ENCODE measurements at places on chromosomes 1 and 21.

GRCh38 chr1:212595787-212596714 lies 12.5 kb upstream of the ATF3 start:
- DNase-seq = peak; percentile 46

- DNase-seq = no peak
Measured at GRCh38 chr1:27787895-27788294, 14.9 kb downstream of the STX12 start.

GRCh38 chr1:178725466-178726086 lies 532 bp downstream of the RALGPS2 start:
- DNase-seq = peak; percentile 4

DNA sequence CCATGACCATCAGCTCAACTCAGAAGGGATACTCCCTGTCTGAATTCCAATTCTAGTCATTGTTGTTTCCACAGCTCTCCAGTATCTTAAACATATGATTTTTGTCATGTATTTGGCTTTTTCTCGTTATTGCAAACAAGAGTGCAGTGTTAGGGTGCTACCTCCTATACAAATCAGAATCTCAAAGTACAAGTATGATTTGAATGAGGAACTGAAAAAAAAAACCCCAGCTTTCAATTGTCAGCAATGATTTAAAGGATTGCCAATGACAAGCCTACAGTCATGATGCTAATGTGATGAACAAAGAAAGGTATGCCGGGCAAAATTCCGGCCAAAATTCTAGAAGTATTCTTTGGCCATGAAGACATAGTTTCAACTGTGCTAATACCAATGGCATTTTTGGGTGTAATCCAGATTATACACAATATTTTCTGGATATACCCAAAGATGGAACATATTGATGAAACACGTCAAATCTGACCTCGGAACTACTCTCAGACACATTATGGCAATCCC lies 14.9 kb downstream of the TMEM35B start:
- DNase-seq = no peak

- no peak for DNase-seq
Measured at GRCh38 chr1:150514913-150515327, 632 bp upstream of the FALEC start.

DNA sequence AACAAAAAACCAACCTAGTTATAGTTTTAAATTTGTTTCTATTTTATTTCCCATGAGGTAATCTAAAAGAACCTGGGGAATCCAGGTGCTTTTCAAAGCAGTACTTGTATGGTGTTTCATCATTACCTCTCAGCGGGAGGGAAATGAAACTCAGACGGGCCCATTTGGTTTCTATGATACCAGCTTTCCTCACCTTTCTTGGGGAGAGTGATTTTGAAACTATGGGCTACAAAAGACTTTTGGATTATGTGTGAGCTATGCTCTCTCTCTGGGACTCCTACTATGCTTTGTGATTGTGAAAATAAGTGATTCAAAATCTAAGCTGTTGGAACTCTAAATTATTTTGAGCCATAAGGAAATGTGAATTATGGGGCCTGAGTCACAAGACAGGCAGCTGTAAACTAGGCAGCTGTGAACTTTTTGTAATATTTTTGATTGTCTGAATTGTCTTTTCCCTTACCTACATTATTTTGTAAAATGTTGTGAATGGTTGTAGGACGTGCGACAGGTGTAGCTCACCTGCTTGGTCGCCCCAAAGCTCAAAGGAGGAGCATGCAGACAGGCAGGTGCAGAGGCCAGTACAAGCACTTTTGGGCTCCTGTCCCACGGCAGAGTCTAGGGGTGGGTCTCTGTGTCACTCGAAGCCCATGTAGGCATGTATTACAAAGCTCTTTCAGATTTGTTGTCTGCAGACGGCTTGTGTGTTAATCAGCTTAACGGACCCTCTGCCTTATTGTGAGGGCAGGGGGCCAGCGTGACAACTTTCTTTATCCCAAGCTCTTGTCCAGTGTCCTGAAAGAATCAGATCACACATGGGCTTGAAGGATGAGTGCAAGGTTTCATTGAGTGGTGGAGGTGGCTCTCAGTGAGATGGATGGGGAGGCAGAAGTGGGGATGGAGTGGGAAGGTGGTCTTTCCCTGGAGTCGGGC lies 64.8 kb upstream of the BACH1 start:
- peak; percentile 16 for DNase-seq

DNA sequence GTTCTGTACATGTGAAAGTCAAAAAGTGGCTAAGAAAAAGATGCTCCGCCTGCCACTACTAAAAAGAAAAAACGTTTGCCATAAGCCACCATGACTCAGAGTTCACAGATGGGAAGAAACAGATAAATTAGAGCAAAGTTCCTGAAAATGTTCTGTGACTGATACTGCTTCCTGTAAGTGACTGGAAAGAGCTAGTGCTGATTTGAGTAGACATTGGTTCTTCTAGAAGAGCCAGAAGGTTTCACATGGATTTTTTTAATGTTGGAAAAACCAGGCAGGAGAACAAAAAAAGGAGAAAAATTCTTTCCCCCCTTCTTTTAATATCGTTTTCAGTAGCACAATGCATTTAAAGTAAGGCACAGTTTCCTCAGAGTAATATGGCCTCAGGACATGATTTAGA lies 221.4 kb downstream of the HLX start:
- DNase-seq = no peak

DNA sequence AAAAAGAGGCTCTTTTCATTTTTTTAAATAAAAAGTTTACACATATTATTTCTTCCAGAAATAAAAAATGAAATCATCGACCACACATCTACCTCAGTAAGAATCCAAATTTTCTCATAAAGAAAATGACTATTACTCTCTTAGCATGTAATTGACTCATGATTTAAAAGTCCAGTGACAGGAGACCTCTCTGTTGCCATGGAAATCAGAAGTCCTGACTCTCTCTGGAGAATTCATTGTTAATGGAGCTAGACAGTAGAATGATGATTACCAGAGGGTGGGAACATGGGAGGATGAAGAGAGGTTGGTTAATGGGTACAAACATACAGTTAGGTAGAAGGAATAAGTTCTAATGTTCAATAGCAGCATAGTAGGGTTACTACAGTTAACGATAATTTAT lies 5.0 kb upstream of the CLCA4 start:
- no peak for DNase-seq

DNA sequence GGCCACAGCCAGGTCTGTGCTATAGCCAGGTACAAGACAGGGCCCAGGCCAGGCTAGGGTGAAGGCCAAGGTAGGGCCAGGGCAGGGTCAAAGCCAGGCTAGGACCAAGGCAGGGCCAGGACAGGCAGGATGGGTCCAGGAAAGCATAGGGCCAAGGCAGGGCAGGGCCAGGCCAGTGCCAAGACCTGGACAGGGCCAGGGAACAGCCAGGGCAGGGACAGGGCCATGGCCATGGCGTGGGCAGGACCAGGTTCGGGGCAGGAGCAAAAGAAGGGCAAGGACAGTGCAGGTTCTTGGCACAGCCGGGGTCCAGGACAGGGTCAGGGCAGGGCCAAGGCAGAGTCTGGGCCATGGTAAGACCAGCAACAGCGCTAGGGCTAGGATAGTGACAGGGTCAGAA lies 153.4 kb downstream of the LIPI start:
- DNase-seq = no peak

DNA sequence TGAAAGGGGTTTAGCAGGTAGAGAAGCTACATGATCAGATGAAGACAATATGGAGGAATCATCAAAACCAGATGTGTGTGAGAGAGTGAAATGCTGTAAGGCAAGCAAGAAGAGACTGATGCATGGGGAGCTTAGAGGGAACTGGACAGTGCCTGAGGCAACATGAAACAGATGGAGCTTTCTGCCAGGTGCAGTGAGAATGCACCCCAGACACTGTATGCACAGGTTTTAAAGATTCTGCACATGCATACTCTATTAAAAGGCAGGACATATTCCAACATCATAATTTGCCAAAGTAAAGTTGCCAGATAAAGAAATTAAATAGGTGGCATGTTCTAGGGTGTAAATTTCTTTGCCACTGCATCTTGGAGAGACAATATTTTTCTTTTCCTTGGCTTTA lies 200.1 kb downstream of the AMY1C start:
- DNase-seq = no peak

DNA sequence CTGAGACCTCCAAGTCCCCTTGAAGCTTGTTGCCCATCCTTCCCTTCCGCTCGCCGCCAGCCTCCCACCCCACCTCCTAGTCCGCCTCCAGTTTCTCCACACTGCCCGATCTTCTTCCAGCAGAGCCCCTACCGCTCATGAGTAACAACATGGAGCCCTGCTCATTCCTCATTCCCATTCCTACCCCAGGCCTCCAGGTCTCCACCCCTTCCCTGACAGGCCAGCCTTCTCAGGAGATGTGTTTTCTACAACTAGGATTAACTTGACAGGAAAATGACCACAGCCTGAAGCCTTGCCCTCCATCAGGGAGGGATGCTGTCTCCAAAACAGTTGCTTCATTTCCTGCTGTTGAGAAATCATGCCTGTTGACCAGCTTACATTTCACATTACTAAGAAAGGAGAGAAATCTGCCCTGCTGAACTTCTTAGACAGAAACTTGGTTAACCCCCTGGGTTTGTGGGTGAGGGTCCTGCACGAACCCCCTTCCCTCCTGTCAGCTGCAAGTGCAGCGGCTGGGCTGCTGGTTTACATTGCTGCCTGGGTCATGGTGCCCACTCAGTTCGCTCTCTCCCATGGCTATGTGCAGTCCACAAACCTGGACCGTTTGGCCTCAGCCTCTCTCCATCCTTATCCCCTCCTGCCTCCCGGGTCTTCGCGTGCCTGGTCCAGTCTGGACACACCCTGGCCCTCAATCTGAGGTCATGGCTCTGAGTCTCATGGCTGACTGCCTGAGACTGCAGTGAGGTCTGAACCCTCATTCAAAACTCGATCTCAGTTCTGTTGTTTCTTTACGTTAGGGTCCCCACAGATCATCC lies 16.1 kb upstream of the CHI3L1 start:
- no peak for DNase-seq

DNA sequence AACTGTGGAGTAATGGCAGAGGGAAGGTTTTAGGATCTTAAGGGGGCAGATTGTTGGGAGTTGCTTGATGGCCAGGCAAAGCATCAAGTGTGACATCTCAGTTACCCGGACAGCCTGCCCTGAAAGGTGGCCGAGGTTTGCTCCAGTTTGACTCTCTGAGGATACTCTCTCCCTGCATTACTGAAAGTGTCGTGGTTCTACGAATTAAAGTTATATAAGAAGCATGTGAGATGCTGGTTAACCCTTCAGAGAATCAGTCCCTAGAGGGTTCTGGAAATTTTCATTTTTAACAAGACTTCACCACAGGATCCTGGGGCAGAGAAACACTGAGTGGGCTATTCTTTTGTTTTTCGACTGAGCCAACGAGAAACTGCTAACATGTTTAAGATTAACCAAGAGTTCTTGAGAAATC lies 689 bp upstream of the ZNF644 start:
- peak; percentile 19 for DNase-seq

GRCh38 chr1:160373696-160374095 lies 6.8 kb downstream of the NHLH1 start:
- DNase-seq = no peak

- DNase-seq = no peak
Measured at GRCh38 chr1:25821112-25821476, 1.3 kb downstream of the MTFR1L start.

DNA sequence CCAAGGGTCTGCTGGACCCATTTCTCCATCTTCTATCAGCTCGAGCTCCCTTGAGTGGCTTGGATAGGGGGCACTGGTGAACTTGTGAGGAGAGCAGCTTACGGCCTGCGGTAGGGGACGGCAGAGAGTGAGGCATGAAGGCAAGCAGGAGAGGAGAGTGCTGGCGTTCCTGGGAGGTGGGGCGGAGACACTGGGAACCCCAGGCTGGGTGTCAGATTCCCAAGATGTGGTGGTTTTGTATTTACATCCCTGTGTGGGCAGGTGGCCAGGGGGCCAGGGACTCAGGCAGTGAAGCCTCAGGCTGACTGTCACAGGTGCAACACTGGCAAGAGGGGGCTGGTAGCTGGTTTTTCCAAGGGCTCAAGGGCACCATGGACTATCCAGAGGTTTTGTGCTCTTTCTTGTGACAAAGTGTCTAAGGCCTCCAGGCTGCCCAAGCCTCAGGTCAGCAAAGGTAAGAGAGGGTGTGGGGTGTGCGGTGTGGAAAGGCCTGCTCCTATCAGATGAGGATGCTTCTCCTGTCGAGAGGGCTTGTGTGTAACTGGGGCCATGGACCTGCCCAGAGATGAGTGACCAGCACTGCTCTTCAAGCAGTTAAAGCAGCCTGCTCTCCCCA lies 45.1 kb upstream of the ROR1 start:
- no peak for DNase-seq

DNA sequence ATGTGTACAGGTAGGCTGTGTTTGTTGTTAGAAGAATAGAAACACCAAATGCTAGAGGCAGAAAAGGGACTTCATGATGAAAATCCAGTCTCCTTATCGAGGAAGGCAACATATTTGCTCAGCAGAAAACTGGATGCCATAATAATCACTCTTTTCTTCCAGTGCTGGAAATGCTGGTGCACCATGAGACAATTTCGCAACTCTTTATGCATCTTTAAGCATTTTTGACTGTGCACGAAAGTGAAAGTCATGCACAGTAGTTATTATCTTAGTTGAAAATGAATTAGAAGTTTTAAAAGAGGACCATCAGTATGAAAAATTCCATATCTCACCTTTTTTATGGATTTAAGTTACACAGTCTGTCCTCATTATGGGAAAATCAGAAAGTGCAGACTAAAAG lies 29.1 kb downstream of the SMYD2 start:
- no peak for DNase-seq

DNA sequence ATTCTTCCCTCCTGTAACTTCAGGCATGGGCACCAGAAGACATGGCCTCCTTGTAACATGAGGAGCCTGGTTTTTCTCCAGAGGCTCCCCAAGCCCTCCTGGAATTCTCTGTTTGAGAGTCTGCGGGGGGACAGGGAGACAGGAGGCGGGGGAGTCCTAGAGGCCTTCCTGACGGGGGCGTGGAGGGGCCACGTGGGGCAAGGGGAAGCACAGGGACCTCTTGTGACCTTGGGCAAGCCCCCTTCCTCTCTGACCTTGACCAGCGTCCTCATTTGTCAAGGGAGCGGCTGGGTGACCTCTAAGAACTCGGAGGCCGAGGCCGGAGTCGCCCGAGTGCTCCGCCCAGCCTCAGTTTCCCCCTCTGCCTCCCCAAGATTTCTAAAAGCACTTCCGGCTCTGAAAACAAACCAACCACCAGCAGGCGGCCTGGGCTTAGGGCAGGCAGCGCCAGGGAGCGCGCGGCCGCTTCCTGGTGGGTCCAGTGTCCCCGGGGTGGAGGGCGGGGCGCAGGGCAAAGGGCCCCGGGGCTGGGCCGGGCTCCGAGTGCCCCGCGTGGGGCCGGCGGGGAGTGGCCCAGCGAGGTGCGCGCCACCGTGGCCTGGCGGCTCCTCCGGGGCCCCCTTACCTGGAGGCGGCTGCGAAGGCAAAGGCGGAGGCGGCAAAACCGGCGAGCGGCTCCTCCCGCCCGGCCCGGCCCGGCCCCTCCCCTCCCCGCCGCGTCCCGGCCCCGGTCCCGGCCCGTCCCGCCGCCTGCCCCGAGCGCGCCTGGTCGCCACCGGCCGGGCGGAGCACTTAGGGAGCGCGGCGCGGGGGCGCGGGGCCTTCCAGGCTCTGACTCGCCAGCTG lies at the start of gene TMCO4:
Gene TMCO4 (minus strand): TSS at position 687 of the 846 bp plus-strand sequence. CDS start 19,158 bp downstream, outside the sequence.
- peak; percentile 38 for DNase-seq

DNA sequence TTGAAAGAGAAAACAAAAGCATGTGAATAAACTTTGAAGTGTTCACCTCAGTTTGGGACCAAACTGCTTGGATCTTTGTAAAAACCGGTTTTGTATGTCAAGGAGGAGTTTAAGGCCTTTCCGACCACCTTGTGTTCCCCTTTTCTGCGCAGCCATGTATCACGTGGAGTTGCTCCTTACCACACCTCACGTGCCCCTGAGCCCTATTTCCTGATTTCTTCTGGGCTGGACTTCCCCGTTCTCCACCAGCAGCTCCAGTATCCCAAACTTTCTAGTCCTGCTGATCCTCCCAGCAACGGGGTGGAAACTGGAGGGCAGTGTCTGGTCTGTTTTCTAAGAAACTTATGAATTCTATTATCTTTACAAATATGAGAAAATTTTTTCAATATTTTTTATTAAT lies 1.6 kb upstream of the SH3D21 start:
- DNase-seq = peak; percentile 50

Measured in CD4-positive, alpha-beta T cell treated with Interleukin-1 beta for 1 hour (primary cell).